ENCODE measurements at places on chromosomes 7 and 10.

DNA sequence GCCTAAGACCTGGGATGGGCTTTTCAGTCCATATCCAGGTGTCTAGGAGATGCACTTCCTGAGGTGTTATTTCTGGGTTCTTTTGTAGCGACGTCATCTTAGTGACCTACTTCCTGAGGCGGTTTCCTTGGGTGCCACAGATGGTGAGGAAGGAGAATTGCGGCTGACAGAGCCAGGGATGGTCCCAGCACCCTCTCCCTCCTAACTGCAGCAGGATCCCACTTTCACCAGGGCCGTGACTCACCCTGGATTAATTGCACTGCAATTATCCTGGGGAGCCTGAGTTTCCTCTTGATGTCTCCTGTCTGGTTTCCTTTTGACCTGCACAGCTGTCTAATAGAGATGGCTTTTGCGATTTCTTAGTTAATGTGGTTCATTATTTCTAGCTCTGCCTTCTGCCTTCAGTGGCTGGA, 271.7 kb downstream of the TCF7L2 start:
- DNase-seq = no peak

GRCh38 chr10:86965986-86966654, 2.2 kb upstream of the ADIRF start:
- no peak for DNase-seq

GRCh38 chr7:112086496-112087254, 119.5 kb downstream of the DOCK4 start:
- DNase-seq = no peak

GRCh38 chr10:12194752-12195271, 879 bp downstream of the NUDT5 start:
- DNase-seq = no peak

- DNase-seq = no peak
These were observed 179.8 kb upstream of the CSTF2T start for GRCh38 chr10:51879238-51879637.

GRCh38 chr10:3954615-3955014, 169.6 kb upstream of the KLF6 start:
- no peak for DNase-seq

GRCh38 chr10:128571745-128572144, 445.5 kb upstream of the MKI67 start:
- DNase-seq = no peak

- no peak for DNase-seq
These were observed 44.7 kb downstream of the MYO3A start for GRCh38 chr10:25978771-25979170.

GRCh38 chr7:102285540-102286236, 980 bp upstream of the SH2B2 start:
- DNase-seq = no peak

- no peak for DNase-seq
These were observed 6.2 kb upstream of the ADAM8 start for GRCh38 chr10:133282846-133283390.

DNA sequence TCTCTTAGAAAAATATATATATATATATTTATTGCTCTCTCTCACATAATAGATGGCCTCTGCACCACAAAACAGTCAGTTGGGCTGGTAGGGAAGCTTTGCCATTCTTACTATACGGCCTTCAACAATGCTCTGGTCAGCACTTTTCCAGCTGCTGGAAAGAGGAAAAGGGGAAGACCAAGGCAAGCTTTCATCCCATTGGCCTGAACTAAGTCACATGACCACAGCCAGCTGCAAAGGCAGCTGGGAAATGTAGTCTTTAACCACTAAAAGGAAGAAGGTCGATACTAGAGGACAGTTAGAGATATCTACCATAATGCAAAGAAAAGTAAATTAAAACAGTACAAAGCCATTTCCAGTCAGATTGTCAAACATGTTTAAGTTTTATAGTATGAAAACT, 58.4 kb upstream of the MACROH2A2 start:
- no peak for DNase-seq

All from stimulated activated CD4-positive, alpha-beta T cell treated with anti-CD3 and anti-CD28 coated beads, Interleukin-1b, Interleukin-23, amount 100 ng/mL, for 1 hour (primary cell).